DND-41 (cell line): ENCODE measurements at places on chromosomes 7 and 10.

DNA sequence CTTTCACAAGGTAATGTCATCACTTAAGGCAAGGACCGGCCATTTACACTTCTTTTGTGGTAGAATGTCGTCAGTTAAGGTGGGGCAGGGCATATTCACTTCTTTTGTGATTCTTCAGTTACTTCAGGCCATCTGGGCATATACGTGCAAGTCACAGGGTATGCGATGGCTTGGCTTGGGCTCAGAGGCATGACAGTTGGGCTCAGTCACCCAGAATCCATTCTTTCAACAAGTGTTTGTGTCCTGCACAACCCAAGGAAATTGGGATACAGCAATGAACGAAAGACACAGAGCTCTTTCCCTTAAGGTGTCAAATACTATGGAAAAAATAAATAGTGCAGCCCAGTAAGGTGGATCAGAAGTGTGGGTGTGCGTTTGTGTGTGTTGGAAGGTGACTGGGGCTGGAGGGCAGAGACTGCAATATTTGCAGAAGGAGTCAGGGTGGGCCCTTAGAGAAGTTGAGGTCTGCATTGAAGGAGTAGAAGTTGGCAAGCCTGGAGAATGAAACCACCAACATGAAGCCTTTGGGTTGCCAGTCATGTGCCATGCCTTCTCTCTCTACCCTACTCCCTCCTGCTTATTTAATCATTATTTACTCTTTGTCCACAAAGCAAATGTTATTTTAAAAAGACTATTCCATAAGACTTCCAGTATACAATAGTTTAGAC is 222.8 kb upstream of the PRKCQ start:
- DNase-seq, result no peak

DNA sequence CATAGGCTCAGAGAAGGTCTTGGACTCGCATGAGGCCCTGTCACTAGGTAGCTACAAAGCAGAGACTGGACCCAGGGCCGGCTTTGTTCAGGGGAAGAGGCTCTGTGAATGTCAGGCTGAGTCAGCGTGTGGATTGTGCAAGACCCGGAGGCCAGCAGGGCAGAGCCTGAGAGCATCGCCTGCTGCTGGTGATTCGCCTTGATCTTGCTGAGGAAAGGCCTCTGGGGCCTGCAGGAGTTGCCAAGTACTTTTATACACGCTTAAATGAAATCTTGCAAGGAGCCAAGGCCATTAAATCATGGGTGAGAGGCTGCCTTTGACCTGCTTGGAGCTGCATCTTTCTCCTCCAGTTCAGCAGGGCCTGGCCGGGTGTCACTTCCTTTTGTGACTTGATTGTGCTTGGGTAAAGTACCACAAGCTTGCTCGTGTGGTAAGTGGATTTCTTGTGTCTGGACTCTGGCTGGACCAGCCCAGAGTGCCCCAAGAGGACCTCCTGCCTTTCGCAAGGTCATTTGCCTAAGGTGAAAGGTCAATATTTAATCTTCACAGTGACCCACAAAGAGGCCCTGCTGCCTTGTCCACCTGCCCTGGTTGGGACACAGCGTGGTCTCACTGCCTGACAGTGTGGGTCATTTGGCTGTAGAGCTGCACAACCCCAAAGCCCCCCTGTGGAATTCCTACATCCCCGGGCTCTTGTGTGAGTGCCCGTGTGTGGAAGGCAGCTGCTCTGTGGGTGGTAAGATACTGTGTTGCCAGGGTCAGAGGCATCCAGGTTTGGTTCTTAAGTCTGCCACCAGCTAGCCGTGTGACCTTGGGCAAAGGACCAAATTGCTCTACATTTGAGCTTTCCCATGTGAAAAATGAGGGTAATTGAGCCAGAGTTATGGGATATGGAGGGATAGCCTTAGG is 38.6 kb upstream of the SH2D4B start:
- DNase-seq, result no peak

GRCh38 chr10:119667562-119668328 is 16.6 kb downstream of the BAG3 start:
- DNase-seq, result peak; percentile 60

DNA sequence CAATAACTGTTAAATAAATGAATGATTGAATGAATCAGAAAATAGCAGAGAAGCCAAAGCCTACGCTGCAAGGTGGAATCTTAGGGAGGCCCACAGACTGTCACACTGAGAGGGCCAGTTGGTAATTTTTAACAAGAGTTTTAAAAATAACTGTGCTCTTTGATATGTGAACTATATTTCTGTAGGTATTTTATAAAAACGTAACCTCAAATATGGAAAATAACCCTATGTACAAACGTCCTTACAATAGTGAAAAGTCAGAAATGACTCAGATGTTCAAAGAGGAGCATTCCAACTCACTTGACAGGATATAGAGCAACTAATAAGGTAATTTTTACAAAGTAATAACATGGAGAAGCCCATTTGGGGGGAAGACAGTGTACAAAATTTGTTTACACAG is 18.9 kb upstream of the TMEM273 start:
- no peak for DNase-seq

- no peak for DNase-seq
Observed at GRCh38 chr10:11261687-11262493, 244.2 kb downstream of the CELF2 start.

DNA sequence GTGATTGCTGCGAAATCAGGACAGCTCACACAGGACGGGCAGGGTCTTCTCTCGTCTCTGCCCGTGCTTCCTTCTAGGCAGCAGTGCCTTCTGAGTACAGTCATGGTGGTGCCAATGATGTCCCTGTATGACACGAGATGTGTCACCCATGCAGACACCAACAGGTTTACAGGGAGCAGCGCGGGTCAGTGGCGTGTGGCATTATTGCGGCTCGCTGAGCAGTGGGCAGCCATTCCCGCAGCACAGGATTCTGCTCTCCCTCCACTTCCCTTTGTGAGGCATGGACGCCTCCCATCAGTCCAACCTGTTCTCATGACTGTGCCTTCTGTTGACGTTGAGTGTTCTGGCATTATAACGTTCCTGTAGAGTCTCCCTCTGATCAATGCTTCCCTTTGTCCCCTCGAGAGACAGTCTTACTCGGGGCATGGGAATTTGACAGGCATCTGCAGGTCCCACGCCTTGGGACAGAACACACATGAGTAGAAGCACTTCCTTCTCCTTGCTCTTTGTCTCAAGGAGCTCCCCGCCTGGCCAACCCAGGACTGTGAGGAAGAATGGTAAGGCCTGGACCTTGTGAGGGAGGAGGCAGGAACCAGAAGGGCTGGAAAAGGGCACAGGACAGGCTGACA is 219.5 kb downstream of the PAXIP1 start:
- no peak for DNase-seq

- DNase-seq, result no peak
Observed at GRCh38 chr7:35004531-35005095, 32.7 kb downstream of the DPY19L1 start.

- DNase-seq, result no peak
Observed at GRCh38 chr7:12146813-12147212, 64.3 kb upstream of the TMEM106B start.

DNA sequence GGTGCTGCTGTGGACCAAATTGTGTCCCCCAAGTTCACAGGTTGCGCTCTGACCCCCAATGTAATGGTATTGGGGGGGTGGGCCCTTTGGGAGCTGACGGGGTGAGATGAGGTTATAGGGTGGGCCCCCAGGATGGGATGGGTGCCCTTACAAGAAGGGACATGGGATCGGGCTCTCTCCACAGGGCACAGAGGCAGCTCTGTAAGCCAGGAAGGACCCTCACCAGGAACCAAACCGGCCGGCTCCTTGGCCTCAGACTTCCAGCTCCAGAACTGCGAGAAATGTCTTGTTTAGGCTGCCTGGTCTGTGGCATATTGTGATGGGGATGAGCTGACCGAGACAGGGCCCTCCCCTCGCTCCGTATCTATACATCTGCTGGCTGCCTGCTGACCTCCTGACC is 25.7 kb upstream of the JAKMIP3 start:
- no peak for DNase-seq

DNA sequence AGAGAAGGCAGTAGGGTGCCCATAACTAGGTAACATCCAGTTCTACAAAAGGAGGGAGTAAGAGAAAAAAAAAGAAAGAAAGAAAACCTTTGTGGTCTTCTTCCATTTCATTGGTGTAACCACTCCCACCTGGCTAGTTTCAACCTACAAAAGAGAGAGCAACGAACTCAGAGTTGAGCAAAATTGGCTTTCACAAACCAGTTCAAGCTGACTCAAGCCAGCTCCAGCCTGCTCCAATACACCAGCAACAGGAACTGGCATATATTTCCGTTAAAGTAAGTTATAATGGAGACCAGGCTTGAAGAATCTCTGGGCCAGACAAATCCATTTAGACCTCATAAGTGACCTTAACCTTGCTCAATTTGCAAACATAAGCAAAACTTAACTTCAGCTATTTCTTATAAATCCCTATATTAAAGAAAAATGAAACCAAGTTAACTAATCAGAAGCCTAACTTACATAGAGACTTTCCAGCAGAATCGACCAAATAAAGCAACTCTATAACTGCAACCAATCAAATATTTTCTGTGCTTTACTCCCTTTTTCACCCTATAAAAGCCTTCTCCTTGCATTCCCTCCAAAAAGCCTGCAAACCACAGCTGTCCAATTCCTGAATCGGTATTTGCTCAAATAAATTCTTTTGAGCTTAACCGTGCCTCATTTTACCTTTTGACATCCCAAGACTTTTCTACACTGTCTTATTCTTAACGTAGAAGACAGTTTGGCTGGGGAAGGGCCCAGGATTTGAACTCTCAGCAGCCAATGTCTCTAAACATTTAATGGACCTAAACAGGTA is 10.1 kb downstream of the ANKRD22 start:
- DNase-seq, result no peak

DNA sequence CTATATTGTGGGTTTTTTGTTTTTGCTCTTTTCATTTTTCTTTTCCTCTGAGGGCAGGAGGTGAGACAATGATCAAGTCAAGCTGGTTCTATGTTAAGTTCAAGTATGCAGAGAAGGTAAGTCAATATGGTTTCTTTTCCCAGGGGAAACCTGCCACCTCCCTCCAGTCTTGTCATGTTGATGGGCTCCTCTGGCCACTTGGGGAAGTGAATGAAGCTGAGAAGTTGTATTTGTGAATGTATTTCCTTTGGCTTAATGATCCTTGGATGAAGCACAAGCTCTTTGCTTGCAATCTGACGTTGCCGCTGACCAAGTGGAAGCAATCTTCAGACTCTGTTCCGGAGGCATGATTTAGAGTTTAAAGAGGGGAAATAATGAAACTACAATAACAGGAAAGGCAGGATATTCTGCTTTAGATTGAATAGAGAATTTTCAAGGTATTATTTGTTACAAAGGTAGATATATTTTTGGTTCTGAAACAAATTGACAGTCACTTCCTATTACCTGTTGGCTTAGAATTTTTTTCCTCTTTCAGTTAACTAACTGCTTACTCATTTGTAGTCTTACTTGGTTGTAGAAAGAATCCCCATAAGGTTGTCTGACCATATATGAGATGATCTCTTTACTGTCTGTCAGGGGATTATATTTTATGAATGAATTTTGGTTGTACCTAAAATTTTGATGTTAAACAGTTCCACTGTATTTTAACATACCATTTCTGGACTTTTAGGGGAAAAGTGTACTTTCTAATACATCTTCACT is 369.6 kb downstream of the AUTS2 start:
- DNase-seq, result no peak

DNA sequence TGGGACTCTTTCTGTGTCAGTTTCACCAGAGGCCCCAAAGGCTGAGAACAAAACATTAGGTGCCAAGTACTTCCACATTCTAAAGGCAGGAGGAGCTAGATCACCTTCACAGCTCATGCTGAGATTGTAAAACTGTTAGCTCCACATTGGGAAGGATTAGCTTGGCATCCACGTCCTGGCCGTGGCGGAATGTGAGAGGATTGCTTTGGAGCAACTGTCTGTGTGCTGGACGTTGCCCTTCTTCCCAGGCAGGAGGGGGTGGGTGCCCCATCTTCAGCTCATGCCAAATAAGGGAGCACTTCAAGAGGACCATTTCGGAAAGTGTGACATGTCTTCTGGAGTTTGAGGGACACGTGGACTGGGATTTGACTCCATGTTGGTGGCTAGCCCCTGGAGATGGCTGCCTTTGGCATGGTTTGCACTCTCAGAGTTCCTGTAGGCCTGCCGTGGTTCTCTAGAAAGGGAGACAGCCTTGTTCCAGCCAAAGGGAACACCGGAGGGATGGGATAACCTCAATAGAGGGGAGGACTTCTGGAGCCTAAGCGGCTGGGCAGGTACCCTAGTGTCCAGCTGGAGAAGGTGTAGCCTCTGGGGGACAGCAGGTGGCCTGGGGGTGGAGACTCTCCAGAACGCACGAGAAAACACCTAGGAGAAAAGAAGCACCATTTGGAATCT is 19.9 kb upstream of the FMC1 start:
- DNase-seq, result no peak

GRCh38 chr10:32889631-32890212 is 68.3 kb downstream of the ITGB1 start:
- DNase-seq, result no peak

- DNase-seq, result peak; percentile 76
Observed at GRCh38 chr10:87093632-87094372, 841 bp downstream of the GLUD1 start.

- no peak for DNase-seq
Observed at GRCh38 chr10:86632009-86632800, 22.1 kb upstream of the OPN4 start.

DNA sequence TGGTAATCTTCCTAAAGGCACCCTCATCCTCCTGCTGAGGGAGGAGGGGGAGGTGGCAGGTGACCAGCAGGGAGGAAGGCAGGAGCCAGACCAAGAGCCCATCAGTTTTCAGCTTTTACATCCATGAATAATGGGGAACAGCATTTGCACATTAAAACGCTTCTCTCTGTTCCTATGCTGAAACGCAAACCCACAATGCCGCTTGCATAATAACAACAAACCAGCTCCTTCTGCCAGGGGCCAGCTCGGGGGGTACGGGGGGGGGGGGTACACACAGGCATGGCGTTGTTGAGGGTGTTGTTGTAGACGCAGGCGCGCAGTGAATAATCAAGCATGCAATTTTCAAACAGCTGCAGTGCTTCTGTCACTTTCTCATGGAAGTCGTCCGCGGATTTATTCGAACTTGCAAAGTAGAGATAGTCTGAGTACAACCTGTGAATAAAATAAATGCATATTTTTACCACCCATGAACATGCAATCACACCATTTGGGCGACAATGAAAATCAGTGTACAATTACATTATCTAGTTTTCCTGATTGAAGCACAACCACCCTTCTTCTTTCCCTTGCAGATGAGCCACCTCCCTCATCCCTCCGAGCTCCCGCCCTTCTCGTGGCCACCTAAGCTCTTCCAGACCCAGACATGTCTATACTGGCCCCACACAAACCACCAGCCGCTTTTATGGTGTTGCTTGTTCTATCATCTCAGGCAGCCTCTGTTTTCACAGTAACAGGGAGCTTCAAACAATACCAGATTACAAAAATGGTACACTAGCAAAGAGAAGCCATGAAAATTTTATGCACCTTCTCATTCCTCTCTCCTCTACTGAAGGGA is 72.2 kb downstream of the CHST15 start:
- peak; percentile 58 for DNase-seq

DNA sequence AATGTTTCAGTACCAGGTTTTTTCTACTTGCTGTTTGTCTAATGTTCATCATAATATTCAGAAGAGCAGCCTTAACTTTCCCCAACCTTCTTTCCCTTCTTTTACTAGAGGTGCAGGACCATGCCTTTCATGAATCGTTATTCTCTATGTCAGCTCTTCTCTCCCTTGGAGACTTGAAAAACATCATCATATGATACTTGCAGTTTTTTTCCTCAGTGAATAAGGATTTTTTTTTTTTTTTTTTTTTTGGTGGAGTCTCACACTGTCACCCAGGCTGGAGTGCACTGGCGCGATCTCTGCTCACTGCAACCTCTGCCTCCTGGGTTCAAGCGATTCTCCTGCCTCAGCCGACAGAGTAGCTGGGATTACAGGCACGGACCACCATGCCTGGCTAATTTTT is 30.1 kb downstream of the SMNDC1 start:
- no peak for DNase-seq

GRCh38 chr7:23378996-23379395 is 79.9 kb downstream of the MALSU1 start:
- no peak for DNase-seq
